ENCODE measurements at places on chromosomes 6 and 20.
A peak's percentile ranks its signal among the peaks of the same experiment; 100 is the strongest.

GRCh38 chr20:47724396-47724795 is 60.9 kb downstream of the SULF2 start:
- no peak for DNase-seq

DNA sequence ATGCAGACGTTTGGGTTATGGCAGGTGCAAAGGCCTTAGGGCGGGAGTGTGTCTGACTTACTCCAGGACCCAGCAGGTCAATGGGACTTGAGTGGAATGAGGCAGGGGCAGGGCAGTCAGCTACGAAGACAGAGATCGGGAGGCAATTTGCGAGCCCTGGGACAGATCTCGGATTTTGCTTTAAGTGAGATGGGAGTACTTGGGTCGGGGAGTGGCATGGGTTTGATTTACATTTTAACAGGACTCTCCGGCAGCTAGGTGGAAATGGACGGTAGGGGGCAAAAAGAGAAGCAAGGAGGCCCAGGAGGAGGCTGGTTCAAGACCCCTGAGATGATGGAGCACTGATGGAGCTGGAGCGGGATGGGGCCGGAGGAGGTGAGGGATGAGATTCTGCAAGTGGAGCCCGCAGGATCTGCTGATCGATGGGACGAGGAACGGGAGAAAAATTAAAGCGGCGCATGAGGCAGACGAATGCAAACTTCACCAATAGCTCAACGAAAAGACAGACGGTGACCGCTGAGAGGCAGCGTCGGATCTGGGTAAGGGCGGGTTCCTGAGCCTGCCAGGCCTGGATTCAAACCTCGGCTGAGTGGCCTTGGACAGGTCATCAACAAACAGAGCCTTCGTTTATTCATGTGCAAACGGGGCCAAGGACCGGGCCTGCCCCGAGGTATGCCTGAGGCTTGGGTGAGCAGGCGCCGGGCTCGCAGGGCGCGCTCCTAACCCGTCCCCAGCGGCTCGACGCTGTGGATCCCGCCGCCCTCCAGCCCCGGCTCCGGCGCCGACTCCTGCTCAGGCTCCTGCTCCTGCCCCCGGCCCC is 756 bp upstream of the RBCK1 start:
- DNase-seq, result peak; percentile 93

DNA sequence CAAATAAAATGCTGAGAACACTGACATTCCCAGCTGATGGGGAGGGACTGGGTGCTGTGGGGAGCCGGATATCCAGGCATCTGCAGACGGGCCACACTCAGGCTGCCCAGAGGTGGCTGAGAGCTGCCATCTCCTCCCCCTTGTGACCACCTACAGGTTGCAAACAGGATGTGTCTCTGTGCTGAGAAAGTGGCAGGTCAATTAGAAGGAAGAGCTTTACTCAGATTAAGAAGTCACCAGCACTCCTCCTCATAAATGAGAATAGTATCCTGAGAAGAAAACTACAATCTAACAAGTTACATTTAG is 63.0 kb downstream of the HUS1B start:
- DNase-seq, result peak; percentile 63

- no peak for DNase-seq
Observed at GRCh38 chr20:47859278-47859677, 74.0 kb upstream of the SULF2 start.

GRCh38 chr6:26045928-26046368 is 41.3 kb upstream of the HFE start:
- no peak for DNase-seq

DNA sequence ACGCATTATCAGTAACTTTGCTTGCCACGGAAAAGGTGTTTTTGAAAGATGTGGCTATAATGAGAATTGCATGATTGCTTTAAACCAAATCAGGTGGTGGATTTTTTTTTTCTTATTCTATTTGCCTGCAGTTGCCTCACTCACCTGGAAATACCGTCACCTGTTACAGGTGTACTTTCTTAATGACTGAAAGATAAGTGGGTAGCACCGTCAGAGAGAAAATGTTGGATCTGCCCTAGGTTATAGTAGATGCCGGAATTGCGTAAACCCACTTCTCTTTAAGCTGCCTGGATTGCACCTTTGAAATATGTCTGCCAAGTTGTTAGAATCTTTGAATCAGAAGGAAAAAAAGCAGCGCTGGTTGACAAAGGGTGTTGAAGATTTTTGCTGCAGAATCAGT is 68.5 kb downstream of the SH3BGRL2 start:
- DNase-seq, result no peak

DNA sequence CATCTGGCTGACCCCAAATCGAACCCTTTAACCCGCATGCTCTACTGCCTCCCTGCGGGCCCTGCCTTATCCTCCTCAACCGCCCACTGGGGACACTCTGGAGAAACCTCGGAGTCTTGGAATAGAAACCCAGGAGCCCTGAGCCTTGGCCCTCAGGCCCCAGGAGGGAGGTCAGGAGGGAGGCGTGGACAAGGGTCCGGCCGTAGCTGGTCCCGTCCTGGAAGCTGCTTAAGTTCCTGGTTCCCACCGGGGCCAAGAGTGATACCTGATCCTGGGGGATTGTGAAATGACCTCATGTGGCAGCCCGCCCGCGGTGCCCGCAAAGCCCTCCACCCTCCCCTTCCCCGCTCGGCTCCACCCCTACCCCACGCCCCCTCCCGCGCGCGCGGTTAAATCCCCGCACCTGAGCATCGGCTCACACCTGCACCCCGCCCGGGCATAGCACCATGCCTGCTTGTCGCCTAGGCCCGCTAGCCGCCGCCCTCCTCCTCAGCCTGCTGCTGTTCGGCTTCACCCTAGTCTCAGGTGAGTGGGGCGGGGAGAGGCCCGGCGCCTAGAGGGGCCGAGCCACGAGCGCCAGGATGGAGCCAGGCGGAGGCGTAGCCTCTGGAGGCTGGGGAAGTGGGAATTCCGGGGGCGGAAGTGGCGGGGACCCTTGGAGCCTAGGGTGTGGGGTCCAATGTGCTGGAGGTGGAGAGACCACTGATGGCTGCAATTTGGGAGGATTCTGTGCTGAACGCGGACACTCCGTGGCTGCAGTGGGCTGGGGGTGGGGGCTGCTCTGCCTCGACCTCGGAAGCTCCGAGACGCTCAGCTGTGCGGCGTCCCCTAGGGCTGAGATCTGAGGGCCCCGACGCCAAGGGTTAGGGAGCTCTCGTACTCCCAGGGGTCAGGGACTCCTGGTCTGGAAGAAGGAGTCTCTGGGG is at the start of gene WFDC2:
Gene WFDC2, plus strand, starts transcription at position 418 of the 926 bp plus-strand sequence. Its CDS starts 29 bp downstream, at position 447.
- peak; percentile 82 for DNase-seq

- DNase-seq, result no peak
Observed at GRCh38 chr20:59211208-59211765, 47.7 kb downstream of the ZNF831 start.

DNA sequence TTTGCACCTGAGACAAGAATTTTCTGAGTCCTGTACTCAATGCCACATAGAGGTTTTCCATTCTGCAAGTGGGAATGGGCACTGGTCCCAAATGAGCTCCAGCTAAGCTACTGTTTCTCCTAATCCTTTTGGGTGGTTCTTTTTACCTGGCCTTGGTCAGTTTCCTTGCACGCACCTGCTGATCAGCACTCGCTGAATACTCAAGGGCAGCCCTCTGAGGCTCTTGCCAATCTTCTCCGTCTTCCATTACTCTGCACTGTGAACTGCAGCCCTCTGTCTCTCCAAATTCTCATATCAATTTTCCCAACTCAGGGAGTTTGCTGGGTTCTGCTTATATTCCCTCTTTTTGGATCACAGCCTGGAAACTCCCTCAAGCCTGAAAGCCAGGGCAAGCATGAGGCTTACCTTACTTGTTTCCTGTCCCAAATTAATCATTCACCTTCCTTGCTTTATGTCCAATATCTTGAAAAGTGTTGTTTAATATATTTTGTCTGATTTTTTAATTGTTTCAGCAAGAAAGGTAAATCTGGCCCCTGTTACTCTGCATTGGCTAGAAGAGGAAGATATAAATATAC is 138.0 kb upstream of the TBX18 start:
- no peak for DNase-seq

DNA sequence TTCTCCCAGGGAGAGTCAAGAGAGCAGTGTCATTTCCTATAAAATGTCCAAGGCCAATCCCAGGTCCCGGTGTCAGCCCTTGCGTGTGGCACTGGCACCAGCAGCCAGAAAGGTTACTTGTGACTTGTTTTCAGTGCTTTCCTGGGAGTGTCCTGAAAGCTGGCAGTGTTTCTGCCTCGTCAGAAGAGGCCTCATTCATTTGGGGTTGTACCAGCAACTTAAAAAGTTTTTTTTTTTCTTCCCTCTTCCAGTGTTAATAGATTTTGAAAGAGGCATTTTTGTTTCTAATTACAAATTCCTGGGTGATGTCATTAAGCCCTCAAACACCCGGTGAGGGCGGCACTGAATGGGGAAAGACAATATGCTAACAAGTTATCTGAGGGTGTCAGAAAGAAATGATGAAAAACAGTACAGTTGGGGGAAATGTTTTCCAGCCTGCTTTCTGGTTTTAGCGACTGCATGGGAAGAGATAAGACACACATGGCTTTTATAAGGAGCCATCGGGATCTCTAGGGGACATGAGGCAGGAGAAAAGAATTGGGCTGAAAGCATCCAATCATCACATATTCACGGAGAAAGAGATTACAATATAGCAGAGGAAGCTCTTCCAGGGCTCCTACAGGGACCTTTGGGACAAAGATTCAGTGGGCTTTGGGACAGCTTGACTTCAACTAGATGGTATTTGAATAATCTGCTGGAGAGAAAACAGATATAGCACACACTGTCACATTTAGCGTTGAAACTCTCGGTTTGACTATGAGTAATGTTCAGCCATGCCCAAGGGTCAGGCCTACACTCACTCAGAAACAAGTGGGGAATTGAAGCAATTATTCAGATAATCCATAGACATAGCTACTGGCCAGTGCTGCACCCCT is 153.0 kb downstream of the BCAS1 start:
- DNase-seq, result no peak

GRCh38 chr6:22726966-22727365 is 157.6 kb downstream of the HDGFL1 start:
- no peak for DNase-seq

GRCh38 chr6:136764517-136764993 is 27.7 kb downstream of the MAP3K5 start:
- DNase-seq, result no peak

DNA sequence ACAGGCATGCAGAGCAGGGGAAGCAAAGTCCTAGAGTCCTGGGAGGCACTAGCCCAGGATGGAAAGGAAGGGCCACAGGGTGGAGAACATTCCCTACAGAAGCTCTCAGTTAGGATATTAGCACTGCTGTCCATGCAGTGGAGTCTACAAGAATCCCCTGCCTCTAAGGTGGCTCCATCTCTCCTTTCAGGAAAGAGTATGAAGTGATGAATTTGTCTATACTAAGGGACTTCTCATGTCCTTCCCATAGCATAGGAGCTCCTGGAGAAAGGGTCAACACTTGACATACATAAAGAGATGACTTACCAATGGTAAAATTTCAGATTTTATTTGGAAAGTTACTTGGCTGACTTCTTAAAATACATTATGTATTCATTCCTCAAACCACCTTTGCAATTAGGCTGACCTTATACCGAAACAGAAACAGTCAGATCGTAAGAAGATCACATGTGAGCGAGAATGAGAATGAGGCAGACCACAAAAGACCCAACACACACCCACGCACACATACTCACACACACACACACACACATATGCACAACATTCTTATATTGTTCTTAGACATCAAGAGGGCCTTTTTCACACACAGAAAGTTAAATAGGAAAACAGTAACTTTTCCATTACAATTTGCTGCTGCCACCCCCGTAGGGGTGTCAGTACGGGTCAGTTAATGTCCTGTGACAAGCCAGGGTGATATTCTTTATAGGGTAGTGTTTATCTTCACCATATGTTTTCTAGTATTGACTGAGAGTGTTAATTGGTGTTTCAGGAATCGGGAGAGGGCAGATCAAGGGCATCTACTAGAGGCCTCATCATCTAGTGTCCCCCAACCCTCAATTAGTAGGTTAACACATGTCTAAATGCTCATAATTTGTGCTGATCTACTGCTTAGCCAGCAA is 159.4 kb downstream of the FAXC start:
- no peak for DNase-seq

DNA sequence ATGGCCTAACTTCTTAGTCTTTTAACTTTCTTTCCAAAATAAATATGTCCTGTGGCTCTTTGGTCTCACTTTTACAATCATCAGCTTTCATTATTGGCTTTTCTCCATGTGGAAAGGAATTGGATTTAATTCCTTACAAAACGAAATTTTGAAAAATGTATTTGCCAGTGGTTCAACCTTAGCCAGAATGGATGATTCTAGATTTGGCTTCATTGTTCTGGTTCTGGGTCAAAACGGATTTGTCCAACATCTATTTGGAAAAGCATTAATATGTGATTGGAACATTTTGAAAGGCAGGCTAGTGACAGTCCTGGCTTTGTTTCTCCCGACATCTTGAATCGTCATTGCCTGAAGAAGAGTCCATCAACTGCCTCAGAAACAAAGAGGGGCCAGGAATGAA is 59.2 kb downstream of the TENT5A start:
- no peak for DNase-seq

DNA sequence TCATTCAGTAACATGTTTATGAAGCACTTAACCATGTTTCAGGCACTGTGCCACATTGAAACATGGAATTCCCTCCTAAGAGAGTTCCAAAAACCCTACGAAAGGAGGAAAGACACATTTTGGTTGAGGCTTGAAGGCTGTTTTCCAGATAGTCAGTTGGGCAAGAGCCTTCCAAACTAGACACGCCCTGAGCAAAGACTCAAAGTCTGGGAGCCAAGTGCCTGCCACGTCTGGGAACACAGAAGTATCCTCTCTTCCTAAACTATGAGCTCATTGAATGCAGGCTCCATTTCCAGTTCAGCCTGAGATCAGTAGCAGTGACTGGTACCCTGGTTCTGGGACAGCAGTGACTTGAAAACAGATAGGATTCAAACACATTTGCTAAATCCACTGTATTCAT is 74.5 kb upstream of the FAM8A1 start:
- DNase-seq, result no peak

- no peak for DNase-seq
Observed at GRCh38 chr6:20180935-20181334, 31.3 kb downstream of the MBOAT1 start.

GRCh38 chr6:168054765-168055560 is 24.0 kb downstream of the FRMD1 start:
- no peak for DNase-seq

DNA sequence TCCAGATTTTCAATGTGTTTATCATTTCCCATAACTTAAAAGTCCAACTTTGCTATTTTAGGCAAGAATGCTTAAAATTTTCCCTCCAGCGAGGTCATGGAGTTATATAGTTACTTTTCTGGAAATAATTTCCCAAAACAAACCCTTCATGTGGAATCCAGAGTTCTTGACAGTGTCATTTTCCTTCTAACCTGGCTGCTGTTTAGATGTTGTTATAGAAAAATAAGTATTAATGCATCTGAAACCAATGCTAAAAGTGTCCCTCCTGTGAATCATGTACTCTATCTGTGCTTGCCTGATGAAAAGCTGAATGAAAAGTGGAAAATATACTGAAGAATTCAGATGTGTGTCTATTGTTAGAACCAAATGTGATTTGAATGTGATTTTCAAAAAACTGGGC is 245.3 kb upstream of the HSF2 start:
- no peak for DNase-seq

Data from GM23338 (cell line).